Astrocyte (in vitro differentiated cells and primary cell): ENCODE measurements at places on chromosomes 3 and 15. TPM values are rescaled to one million over a fixed set of nuclear protein-coding genes. Genes with fewer than 3 reads are reported as not detected.
A peak's percentile ranks its signal among the peaks of the same experiment; 100 is the strongest.

Gene GOLGA8S
- 0.14 and 0.26 TPM in 2 replicates for total RNA-seq

Gene C3orf49
- total RNA-seq = not detected in 2 replicates

Gene ILDR1
- total RNA-seq = not detected in 2 replicates

Gene ASTE1
- total RNA-seq = 4.5 and 4.8 TPM in 2 replicates

Gene ATP13A4
- 0.34 and 0.70 TPM in 2 replicates for total RNA-seq

Gene SLC2A2
- total RNA-seq = not detected in 2 replicates

Gene STXBP5L
- total RNA-seq = 1.6 and 2.1 TPM in 2 replicates

DNA sequence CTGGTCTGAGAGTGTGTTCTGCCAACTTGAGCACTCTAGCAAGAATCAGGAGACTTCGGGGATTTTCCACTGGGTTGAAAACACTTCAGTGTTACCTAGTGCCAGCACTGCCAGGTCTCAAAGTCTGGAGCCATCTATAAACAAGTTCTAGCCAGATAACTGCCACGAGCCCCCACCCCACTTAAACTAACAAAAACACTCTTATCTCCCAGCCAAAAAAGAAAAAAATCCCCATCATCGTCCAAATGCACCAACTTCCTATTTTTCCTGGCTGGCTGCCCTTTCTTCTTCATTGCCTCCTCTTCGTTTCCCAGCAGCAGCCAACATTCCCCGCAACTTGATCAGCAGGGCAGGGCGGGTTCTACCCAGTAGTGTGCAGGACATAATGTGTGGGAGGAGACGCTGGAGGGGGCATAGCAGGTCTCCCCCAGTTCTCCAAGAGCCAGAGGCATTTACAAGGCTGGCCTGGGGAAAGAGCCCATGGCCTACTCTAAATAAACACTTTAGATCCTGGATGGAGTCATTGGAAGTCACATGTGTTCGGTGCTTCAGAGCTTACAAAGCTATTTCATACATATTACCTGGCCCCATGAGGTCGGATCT lies 29.5 kb downstream of the C2CD4B start:
- H3K27me3 ChIP-seq = no peaks in the 10 kb centered on the region
- H3K36me3 ChIP-seq = no peaks in the 10 kb centered on the region
- DNase-seq = peak; percentile 73
- no peak overlapping the region for H3K27ac ChIP-seq
- H3K4me3 ChIP-seq = no peak overlapping the region

DNA sequence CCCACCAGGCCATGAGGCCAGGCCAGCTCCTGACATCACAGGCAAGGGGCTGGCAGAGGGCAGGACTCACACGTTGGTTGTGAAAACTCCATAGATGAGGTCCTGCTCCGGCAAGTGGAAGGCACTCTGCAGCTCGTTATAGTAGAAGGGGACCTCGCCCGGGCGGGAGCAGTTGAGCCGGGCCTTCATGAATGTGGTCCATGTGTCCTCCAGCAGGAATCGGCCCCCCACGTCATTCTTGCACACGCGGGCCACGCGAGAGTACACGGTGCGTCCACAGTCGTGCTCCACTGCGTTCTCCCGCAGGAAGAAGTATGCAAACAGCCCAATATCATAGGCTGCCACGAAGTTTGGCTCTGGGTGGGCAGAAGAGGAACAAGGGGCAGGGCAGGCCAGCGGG lies 101.2 kb downstream of the SEMA5B start:
- H3K4me1 ChIP-seq = no peaks in the 10 kb centered on the region
- no peak overlapping the region for H3K27ac ChIP-seq
- H3K27me3 ChIP-seq = peaks cover 31% of the 10 kb centered on the region
- no peaks in the 10 kb centered on the region for H3K36me3 ChIP-seq
- no peak overlapping the region for H3K4me3 ChIP-seq

GRCh38 chr3:43960448-43960840 lies 269.7 kb downstream of the ABHD5 start:
- no peak for DNase-seq
- H3K36me3 ChIP-seq = no peaks in the 10 kb centered on the region
- H3K4me3 ChIP-seq = no peak overlapping the region

DNA sequence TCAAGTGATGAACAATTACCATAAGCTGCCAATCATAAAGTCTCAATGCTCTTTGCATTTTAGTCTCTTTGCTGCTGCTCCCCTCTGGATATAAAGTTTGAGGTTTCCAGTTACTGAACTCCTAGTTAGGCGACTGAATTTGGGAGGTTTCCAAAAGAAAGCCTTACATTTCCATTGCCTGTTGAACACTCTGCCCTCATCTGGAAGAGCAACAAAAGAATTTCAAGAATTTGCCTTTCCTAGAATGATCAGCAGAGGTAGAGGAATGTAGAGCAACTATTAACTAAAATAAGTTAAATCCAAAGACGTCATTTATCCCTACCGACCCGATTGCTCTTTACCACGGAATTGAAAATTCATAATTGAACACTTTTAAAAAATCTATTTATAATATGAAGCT lies 53.4 kb upstream of the PRICKLE2 start:
- no peaks in the 10 kb centered on the region for H3K36me3 ChIP-seq
- no peaks in the 10 kb centered on the region for H3K4me1 ChIP-seq
- no peaks in the 10 kb centered on the region for H3K27me3 ChIP-seq

- H3K27me3 ChIP-seq = no peaks in the 10 kb centered on the region
- H3K4me1 ChIP-seq = peaks cover 40% of the 10 kb centered on the region
- H3K4me3 ChIP-seq = no peak overlapping the region
- H3K27ac ChIP-seq = no peak overlapping the region
- no peaks in the 10 kb centered on the region for H3K36me3 ChIP-seq
- DNase-seq = peak; percentile 58
Measured at GRCh38 chr15:90037511-90037860, 36.4 kb downstream of the ZNF710 start.

GRCh38 chr3:46440531-46441294 lies 24.0 kb downstream of the LTF start:
- H3K27ac ChIP-seq = no peak overlapping the region
- peaks cover 6% of the 10 kb centered on the region for H3K27me3 ChIP-seq
- H3K4me1 ChIP-seq = no peaks in the 10 kb centered on the region
- H3K36me3 ChIP-seq = no peaks in the 10 kb centered on the region
- H3K4me3 ChIP-seq = no peak overlapping the region
- no peak for DNase-seq

GRCh38 chr3:64002233-64002632 lies 21.1 kb downstream of the PSMD6 start:
- H3K4me3 ChIP-seq = no peak overlapping the region
- no peaks in the 10 kb centered on the region for H3K27me3 ChIP-seq
- H3K4me1 ChIP-seq = no peaks in the 10 kb centered on the region
- no peak for DNase-seq
- H3K36me3 ChIP-seq = peaks cover 37% of the 10 kb centered on the region
- no peak overlapping the region for H3K27ac ChIP-seq

DNA sequence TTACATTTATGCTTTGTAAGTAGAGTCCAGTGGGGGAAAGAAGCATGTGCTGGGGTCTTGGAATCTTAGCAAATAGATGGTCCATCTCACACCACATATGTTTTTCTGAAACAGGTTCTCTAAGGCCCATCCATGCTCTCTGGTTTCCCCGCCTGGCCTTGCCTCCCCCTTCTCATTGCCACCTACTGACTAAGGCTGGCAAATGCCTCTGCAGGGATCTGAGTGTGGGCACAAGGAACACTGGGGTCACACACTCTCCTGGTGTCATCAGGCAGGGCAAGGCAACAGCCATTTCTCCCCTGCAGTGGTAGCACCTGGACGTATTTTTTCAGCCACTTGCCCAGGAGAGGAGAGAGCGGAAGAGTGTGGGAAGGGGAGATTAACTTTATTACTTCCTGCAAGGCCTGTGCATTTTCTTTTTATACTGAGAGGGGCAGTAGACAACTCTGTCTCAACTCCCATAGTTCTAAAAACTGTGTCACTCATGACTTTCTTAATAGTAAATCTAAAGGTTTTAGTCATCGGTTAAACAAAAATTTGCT lies 804.2 kb upstream of the NECTIN3 start:
- DNase-seq = no peak
- no peak overlapping the region for H3K4me3 ChIP-seq

GRCh38 chr3:196537319-196537984 lies 22.3 kb upstream of the SMCO1 start:
- no peaks in the 10 kb centered on the region for H3K4me1 ChIP-seq
- no peak overlapping the region for H3K4me3 ChIP-seq
- H3K36me3 ChIP-seq = no peaks in the 10 kb centered on the region
- DNase-seq = no peak
- H3K27me3 ChIP-seq = no peaks in the 10 kb centered on the region

- no peaks in the 10 kb centered on the region for H3K36me3 ChIP-seq
- no peaks in the 10 kb centered on the region for H3K4me1 ChIP-seq
- H3K27me3 ChIP-seq = no peaks in the 10 kb centered on the region
Measured at GRCh38 chr3:111547631-111548030, 5.6 kb downstream of the CD96 start.

- DNase-seq = no peak
- H3K27ac ChIP-seq = no peak overlapping the region
- H3K4me3 ChIP-seq = no peak overlapping the region
- H3K4me1 ChIP-seq = no peaks in the 10 kb centered on the region
- no peaks in the 10 kb centered on the region for H3K36me3 ChIP-seq
Measured at GRCh38 chr3:122598151-122598550, 20.7 kb downstream of the PARP15 start.

DNA sequence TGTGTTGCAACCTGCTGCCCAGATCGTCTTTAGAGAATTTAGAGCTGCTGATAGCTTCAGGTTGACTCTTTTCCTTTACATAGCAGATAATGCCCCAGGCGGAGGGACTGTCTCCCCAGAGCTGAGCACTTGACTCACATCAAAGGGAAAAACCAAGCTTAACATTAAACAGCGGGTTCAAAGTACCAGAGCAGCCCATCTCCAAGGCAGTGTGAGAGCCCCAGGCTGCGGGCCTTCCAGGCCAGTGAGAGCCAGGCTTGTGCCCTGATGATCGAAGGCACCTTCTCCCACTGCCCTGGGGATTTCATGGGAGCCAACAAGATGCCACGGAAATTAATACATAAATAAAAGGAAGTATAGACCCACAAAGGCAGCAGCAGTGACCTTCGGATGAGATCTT lies 275.6 kb downstream of the XXYLT1 start:
- no peak overlapping the region for H3K4me3 ChIP-seq
- no peaks in the 10 kb centered on the region for H3K36me3 ChIP-seq
- H3K27me3 ChIP-seq = peaks cover 4% of the 10 kb centered on the region
- H3K27ac ChIP-seq = no peak overlapping the region
- H3K4me1 ChIP-seq = no peaks in the 10 kb centered on the region

GRCh38 chr3:189586941-189587663 lies 44.1 kb upstream of the TP63 start:
- H3K4me3 ChIP-seq = no peak overlapping the region
- peaks cover 5% of the 10 kb centered on the region for H3K4me1 ChIP-seq
- no peak overlapping the region for H3K27ac ChIP-seq
- H3K36me3 ChIP-seq = no peaks in the 10 kb centered on the region
- H3K27me3 ChIP-seq = no peaks in the 10 kb centered on the region

DNA sequence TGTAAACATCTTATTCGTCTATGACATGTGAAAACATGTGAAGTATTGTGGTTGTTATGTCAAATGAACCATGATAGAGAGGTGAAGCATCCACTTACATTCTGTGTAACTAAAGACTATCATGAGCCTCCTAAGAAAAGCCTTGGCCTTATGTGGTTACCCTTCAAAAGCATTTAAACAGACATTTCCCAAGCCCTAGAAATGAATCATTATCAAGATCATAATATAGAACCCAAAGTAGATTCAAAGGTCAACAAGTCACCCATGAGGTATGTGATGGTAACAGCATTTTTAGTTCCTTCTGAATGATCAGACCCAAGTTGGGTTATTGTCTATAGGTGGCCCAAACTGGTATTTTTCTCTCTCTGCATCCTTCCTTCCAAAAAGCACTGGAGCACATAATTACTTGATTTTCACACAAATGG lies 408.0 kb downstream of the TBL1XR1 start:
- no peaks in the 10 kb centered on the region for H3K4me1 ChIP-seq
- no peak overlapping the region for H3K4me3 ChIP-seq
- H3K27ac ChIP-seq = no peak overlapping the region
- peak; percentile 12 for DNase-seq
- no peaks in the 10 kb centered on the region for H3K27me3 ChIP-seq

- H3K36me3 ChIP-seq = no peaks in the 10 kb centered on the region
- no peak overlapping the region for H3K27ac ChIP-seq
- H3K4me1 ChIP-seq = no peaks in the 10 kb centered on the region
- H3K27me3 ChIP-seq = peaks cover 5% of the 10 kb centered on the region
Measured at GRCh38 chr15:81176291-81176893, 20.3 kb upstream of the IL16 start.
